ENCODE measurements at places on chromosomes 7 and 10.

GRCh38 chr7:158949359-158949758 is 93.0 kb downstream of the DYNC2I1 start:
- no peak for DNase-seq

- no peak for DNase-seq
Measured at GRCh38 chr10:90571481-90572258, 286.2 kb downstream of the HTR7 start.

- DNase-seq: no peak
Measured at GRCh38 chr7:46600340-46600739, 679.3 kb upstream of the IGFBP3 start.

DNA sequence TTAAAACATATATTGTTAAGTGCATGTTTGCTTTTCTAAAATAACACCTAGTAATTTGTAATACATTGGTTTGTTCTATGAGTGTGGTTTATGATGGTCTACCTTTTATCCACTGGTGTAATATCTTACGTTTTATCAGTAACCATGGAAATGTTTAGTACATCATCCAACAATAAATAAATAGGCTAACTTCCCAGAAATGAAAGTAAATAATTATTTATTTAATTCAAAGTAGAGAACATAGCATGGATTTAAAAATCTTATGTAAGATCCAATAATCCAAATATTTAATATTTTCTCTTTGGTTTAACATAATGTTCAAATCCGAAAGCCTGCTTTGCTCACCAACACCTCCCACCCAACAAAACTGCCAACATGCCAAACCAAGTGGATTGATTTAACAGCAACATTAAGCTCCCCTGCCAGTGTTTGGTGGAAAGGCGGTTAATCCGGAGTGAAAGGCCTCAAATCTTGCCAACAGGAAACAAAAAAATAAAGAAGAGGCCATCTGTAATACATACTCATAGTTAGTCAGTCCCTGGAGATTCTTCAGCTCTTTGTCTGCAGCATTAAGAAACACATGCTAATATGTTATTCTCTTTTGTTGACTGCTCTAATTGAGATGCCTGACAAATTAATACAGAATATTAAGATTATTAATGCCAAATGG is 897.8 kb downstream of the CNTNAP2 start:
- no peak for DNase-seq

DNA sequence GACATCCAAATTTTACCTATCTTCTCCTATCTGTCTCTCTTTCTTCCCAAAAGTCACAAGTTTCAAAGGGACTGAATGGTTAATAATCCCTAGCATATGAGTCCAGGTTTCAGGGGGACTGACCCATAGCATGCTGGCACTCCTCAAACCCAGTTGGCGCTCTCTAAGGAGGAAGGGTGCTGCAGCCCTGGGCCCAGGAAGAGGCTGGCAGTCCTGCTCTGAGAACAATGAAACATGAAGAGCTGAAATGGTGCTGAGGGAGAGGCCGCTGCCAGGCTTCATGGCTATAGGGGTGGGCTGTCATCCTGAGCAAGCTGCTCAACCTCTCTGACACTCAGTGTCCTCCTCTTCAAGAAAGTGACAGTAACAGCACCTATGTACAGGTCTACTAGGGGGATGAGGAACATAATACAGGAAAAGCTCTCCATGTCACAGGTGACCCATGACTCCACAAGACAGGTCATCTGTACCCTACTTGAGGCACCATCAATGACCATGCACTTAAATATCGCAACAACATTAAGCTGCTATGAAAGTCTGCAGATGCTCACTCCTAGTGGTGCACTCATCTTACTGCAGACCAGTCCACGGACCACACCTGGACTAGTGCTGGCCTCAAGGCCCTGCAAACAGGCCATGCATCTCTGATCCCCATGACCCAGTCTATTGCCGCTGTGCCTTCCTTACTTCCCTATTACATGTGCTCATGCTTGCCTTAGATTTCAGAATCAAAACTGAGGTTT is 17.0 kb downstream of the COBL start:
- DNase-seq: no peak

- DNase-seq: no peak
Measured at GRCh38 chr10:51928162-51928561, 228.8 kb upstream of the CSTF2T start.

DNA sequence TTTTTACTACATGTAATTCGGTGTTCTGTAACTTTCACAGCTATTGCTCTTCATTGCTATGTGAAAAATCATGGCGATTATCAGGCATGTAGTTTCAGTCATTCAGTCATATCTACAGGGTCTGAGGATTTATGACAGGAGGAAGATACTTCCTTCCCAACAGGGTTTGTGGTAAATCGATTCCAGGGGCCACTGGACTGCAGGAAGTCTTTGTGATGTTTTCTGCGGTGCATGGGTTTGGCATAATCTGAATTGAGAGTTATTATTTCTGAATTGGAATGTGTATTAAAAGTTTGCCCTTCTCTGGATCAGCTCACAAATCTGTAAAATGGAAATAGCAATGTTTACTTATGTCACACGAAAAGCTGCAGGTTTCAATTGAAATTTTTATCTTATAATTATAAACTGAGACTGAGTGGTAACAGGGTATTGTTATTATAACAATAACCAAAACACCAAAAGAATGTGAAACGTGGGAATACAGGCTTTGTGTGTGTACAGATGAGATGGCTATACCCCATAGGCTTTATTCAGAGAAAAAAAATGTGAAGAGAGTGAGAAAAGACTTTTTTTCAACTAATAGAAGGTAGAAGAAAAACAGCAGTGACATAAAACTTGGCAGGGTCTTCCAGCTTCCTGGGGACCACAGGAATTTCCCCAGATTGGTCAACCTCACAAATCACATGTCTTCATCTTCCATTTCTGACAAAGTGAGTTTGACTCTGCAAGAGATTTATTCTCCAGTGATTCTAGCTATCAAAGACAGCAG is 307.7 kb upstream of the NFE2L3 start:
- DNase-seq: no peak

GRCh38 chr10:99535764-99536337 is 3.1 kb downstream of the NKX2-3 start:
- DNase-seq: no peak

DNA sequence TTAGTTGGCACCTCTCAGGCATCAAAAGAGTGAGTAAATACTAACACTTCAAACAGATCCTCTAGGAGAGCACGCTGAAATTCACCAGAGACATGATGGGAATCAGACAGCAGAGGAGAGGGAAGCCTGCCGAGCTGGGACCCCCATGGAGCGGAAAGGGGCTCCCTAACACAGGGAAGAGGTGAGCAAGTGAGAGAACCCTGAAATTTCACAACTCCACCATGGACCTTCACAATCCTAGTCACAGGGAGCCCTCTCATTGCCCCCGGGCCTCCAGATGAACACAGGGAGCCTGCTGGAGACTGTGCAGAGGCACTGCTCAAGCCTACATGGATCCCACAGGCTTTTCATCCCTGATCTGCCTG is 59.2 kb upstream of the ANTXRL start:
- no peak for DNase-seq

GRCh38 chr10:35335133-35336083 is 901 bp upstream of the CCNY start:
- DNase-seq: no peak

DNA sequence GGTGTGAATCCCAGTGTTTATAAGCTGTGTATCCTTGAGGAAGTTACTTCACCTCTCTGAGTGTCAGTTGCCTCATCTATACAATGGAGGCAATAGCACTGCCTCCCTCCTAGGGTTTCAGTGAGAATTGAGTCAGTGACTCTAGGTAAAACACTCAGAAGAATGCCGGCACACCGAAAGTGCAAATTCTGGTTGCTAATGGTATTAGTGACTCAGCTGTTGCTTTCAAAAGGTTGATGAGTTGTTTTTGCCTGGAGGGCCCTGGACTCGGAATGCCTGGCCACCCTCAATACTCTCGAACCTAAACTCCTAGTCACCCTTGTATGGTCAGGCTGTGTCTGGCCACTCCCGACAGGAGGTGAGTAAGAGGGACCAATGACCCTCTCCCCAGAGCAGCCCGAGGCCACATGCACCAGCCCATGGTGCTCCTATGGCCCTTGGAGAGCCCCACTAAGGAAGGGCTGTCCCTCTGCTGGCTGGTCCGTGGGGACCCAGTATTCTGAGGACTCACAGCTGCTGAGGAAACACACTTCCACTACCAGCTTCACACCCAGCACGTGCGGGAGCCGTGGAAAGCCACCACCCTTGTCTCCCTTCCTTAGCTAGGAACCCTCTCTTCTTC is 60.2 kb downstream of the CALML3 start:
- no peak for DNase-seq

GRCh38 chr10:56763090-56763489 is 402.0 kb upstream of the ZWINT start:
- no peak for DNase-seq

DNA sequence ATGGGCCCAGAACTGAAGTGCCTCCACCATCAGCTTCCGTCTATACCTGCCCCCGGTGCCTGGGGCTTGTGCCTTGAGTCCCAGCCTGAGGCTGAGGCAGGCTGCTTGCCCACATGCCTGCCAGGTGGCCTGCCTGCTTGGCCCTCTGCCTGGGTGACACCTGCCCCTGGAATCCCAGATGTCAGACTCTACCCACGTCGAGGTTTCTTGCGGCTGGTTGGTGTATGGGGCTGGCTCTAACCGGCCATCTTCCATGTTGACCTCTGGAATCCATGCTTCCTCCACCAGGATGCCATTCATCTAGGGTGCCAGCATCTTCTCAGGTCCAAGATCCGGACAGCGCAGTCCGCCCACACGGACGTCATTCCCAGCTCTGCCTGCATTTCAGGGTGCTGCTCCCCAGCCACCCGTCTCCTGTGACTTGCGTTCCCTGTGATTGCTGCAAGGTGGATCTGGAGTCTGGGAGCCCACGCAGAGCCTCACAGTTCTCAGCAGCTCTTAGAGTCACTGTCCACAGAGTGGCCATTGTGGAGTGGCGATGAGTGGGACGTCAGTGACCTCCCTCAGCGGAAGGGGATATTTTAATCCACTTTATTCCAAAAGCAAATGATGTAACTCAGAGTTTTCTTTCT is 298.1 kb downstream of the TCERG1L start:
- no peak for DNase-seq

GRCh38 chr7:48363174-48363573 is 191.9 kb downstream of the ABCA13 start:
- DNase-seq: no peak

DNA sequence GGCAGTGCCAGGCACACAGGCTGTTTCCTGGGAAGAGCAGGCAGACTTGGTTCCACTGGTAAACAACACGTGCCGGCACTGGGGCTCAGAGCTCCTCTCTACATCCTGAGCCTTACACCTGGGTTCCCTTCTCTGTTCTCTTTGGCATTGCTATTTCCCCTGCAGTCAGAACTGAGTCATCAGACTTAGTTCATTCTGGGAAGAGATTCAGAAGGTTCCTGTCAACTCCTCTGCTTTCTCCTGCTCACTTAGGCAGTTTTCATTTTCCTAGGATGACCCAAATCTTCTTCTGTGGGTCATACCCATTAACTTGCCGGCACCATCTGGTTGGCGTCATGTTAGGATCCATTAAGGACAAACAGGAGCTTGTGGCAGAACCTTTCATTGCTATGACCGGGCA is 33.4 kb upstream of the LRRC18 start:
- no peak for DNase-seq

DNA sequence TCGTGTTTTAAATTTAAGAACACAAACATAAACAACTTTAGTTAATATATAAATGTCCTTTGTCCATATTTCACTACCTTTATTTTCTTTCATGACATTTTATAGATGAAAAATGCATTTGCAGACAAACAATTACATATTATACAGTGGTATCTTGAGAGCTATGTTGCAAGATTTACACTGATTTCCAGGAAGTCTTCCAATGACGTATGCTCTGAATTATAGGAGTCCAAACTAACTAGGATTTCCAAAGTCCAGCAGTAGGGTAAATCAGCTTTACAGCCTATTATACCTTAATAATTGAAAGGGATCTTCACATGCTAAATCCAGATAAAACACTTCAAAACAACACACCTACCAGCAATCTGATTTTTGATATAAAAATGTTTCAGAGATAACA is 69.4 kb downstream of the HYCC1 start:
- no peak for DNase-seq

DNA sequence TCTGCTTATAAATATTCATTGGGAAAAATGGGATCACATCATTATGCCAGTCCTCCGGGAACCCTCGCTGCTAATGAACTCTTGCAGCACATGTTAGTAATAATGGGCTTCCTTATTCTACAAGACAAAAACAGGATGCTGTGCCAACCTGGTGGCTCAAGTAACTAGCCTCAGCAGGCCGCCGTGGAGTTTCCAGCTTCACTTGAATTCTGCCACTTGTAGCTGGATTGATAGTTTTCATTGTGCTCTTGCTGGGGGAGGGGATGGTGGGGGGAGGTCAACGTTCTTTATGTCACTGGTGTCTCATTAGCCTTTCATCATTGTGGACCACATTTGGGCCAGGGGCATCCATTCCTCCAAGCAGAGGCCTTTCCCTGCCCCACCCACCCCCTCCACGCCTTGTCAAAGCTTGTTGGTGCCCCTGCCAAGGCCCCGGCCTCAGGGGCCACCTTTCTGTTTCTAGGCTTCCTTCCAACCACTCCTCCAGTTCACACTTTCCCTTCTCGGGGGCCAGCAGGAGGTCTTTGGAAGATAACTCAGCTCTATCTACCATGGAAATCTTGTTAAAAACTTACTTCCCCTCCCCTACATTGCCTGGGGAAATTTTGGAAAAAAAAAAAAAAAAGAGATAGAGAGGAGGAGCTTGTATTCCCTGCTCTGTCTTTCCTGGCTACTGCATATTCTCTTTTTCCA is 153.9 kb downstream of the BMPER start:
- no peak for DNase-seq

- DNase-seq: no peak
Measured at GRCh38 chr7:55119571-55119970, 100.8 kb downstream of the EGFR start.

GRCh38 chr10:43900571-43900970 is 251.9 kb upstream of the ZNF32 start:
- no peak for DNase-seq

DNA sequence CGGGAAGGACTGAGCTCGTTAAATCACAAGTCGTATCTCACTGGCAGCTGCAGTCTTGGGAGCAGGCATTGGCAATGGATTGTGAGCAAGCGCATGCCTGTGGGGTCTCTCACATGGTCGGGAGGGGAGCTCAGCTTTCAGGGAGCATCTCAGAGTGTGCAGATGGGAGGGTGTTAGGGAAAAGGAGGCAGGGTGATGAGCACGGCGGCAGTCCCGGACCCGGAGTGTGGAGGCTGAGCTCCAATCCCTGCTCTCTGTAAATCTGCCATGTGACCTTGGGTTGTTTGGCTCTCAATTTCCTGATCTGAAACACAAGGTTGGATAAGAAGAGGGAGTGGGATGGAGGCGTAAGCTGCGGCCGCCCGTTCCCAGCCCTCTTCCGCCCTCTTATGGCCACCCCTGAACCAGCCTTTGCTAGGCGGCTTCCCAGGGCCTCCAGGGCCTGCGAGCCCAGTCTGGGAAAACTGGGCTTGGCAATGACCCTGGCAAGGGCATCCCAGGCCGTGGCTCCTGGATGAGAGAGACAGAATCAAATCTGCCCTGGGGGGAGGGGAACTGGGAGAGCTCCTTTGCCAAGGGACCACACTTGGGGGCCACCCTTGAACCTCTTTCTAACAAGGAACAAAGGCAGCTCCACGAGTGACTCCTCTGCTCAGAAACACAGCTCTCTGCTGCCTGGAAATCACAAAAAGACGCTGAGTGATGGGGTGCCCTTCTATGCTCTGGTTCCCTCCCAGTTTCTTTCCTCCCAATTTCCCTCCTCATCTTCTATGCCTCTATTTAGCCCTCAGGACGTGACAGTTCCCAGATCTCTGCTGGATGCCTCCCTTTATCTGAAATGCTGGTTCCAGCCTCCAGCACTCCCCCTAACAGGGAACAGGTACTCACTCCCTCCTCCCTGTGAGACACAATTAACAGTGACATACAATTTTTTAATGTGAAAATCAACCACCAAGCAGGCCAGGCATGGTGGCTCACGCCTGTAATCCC is 41.7 kb upstream of the LOXL4 start:
- peak; percentile 37 for DNase-seq

Data from activated T-cell treated with anti-CD3 and anti-CD28 coated beads, Interleukin-2, amount 50 U/mL, for 24 hours (primary cell).